ENCODE measurements at places on chromosomes 11 and 22. TPM values are rescaled to one million over a fixed set of nuclear protein-coding genes. Genes with fewer than 3 reads are reported as not detected.

DNA sequence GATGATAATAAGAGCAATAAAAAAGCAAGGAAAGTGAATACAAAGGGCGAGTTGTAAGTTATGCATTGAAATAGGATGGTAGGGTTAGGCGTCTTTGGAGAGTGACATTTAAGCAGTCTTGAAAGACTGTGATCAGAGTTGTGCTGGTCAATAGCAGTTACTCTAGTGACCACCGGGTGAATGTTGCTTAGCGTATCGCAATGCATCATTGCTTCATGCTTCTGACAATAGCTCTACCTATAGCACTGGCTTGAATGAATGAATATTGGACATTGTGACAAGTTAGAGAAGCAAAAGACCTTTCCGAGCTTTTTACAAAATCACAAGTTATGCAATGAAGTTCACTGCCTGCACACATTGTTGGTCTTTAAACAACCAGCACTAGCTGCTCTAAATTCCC lies 7.7 kb upstream of the OR8B12 start:
- DNase-seq: no peak
- H3K27ac ChIP-seq: no peak overlapping the region
- no peaks in the 10 kb centered on the region for H3K27me3 ChIP-seq
- H3K4me3 ChIP-seq: no peak overlapping the region
- no peaks in the 10 kb centered on the region for H3K4me1 ChIP-seq
- no peaks in the 10 kb centered on the region for H3K36me3 ChIP-seq

GRCh38 chr11:123173040-123173855 lies 21.8 kb downstream of the CLMP start:
- H3K4me3 ChIP-seq: no peak overlapping the region
- no peak for DNase-seq
- peaks cover 6% of the 10 kb centered on the region for H3K4me1 ChIP-seq
- no peaks in the 10 kb centered on the region for H3K27me3 ChIP-seq
- H3K27ac ChIP-seq: no peak overlapping the region

DNA sequence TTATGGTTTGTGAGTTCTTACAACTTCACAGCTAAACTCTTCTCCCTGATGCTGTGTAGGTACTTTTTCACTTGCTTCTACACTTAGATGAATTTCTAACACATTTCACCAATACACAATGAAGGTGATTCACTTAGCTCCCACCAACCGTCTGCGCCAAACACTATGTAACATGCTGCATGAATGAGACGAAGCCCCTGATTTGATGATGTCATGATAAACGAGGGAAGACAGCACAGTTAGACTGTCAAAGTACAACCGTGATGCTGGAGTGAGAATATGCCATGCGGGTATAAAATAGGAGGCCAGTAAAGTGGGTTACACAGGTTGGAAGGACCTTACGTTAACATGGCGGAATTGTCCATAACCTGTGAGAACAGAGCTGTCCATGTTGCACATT lies 100.8 kb downstream of the KCNA4 start:
- H3K4me1 ChIP-seq: no peaks in the 10 kb centered on the region
- H3K27me3 ChIP-seq: no peaks in the 10 kb centered on the region
- no peaks in the 10 kb centered on the region for H3K36me3 ChIP-seq
- H3K27ac ChIP-seq: no peak overlapping the region

- H3K36me3 ChIP-seq: no peaks in the 10 kb centered on the region
- H3K27me3 ChIP-seq: no peaks in the 10 kb centered on the region
- no peaks in the 10 kb centered on the region for H3K4me1 ChIP-seq
- no peak for DNase-seq
- no peak overlapping the region for H3K27ac ChIP-seq
- no peak overlapping the region for H3K4me3 ChIP-seq
These were observed 179.9 kb upstream of the PLET1 start for GRCh38 chr11:112440518-112440917.

- peaks cover 18% of the 10 kb centered on the region for H3K4me1 ChIP-seq
- H3K27me3 ChIP-seq: no peaks in the 10 kb centered on the region
- H3K27ac ChIP-seq: no peak overlapping the region
- no peaks in the 10 kb centered on the region for H3K36me3 ChIP-seq
- no peak overlapping the region for H3K4me3 ChIP-seq
These were observed 4.5 kb downstream of the FHIP1B start for GRCh38 chr11:6229911-6230310.

- H3K27ac ChIP-seq: no peak overlapping the region
- no peaks in the 10 kb centered on the region for H3K36me3 ChIP-seq
- no peaks in the 10 kb centered on the region for H3K4me1 ChIP-seq
- no peak overlapping the region for H3K4me3 ChIP-seq
These were observed 74.0 kb upstream of the THY1 start for GRCh38 chr11:119496997-119497396.

Gene MIAT
- total RNA-seq: 0.25 TPM

Gene MIOX
- total RNA-seq: not detected

Gene KIF18A
- 0.41 TPM for total RNA-seq

Measured in gastrocnemius medialis (tissue), 4 donors.